MM.1S (cell line): ENCODE measurements at places on chromosomes 3 and 15.

GRCh38 chr15:80216141-80216540 lies 35.9 kb downstream of the CTXND1 start:
- no peak for DNase-seq

- DNase-seq: no peak
Observed at GRCh38 chr15:74050127-74050526, 32.2 kb downstream of the GOLGA6A start.

DNA sequence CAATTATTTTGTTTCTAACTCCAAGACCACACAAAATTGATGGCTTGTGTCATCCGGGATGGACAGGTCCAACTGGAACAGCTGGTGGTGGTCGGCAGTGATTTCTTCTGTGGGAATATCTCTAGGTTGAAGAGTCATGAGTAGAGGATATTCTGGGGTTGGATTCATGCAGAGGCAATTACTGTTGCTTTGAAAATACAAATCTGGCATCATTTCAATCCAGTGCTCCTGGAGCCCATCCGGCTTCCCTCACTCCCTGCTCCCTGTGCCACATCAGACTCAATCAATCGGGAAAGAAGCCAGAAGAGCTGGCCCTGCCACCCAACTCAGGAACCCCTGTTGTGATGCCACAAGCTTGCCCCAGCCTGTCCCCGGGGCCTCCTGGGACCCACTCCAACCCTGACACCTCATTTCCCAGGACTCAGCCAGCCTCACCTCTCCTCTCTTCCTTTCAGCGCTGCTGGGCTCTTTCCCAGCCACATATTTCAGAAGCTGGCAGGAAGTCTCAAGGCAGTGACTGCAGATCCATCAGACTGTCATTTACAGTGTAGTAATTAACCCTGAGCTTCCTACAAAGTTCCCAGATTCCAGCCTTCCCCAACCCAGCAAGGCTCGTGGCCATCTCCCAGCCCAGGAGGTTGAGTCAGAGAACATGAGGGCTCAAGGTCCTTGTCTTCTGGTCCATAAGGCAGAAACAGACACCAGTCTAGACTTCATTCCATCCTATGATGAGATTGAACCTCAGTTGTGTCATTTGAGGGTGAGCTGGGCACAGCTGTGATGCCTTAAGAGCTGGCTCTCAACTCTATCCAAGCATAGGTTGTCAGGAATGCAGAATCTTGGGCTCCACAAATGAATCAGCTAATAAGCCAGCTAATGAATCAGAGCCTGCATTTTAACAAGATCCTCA lies 114.0 kb downstream of the FAM174B start:
- DNase-seq: no peak

DNA sequence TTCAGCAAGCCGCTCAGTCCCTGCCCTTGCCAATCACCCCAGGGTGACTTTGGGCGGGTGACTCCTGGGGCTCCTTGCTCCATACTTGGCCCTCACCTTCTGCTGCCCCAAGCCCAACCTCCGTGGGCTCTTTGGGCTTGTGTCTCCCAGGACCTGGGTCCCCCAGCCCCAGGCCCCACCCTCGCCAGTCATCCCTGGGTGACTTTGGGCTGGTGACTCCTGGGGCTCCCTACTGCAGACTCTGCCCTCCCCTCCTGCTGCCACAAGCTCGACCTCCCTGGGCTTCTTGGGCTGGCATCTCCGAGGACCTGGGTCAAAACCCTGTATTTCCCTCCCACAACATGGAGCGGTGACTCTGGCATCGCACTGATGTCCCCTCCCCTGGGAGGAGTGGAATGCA lies 151.5 kb downstream of the GOLGA6L4 start:
- DNase-seq: no peak

DNA sequence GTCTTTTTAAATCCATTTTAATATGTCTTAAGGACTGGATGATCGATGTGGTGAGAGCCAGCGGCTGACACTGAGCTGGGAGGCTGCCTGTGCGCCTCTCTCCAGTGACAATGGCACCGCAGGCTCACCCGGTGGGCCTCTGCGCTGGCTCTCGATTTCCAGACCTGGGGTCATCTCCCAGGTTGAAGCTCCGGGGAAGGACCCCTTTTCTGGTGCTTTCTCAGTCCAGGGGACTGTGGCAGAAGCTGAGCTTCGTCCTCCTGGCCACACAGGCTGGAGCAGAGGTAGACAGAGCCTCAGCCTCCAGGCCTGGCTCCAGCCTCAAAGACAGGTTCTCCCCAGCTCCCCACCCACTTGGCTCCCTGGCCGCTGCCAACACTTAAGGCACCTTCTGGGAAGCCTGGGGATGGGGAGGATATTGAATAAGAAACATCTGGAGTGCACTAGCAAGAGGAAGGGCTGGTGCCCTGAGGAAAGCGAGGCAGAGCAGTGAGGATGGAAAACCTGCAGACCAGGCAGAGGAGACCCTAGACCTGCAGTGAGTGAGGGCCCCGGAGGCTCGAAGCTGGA lies 154.2 kb upstream of the SMAD3 start:
- DNase-seq: no peak

DNA sequence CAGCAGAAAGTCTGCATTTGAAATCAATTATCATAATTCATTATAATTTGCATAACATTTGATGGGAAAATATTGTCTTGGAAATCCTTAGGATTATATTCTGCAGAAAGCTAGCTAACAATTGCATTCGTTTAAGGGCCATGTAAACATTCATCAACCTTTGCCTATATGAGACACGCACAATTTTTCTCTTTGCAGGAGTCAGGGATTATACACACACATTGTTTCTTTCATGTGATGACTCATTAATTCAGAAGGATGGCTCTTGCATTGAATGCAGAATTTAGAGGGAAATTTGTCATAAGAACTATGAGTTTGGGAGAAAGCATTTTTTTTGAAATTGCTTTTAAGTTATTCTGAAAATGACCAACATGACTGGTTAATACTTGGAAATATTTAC lies 844.7 kb downstream of the DIPK2A start:
- DNase-seq: no peak

DNA sequence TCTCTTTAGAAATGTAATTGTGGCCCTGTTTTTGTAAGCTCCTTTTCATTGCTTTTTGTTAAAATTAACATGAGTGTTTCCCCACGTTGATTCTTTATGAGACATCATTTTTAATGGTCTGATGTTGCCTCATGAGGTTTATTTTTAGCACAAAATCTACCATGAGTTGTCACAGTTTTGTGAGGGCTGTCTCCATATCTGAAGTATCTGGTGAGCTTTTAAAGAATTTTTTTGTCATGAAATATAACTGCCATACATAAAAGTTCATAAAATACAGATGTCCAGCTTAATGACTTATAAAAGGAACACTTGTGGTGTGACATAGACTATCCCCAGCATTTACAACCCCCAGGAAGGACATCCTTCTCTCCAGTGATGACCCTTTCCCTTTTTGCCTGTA lies 34.3 kb upstream of the CEMIP start:
- DNase-seq: no peak

- peak; percentile 74 for DNase-seq
Observed at GRCh38 chr3:126355777-126356372, 1.3 kb downstream of the KLF15 start.

GRCh38 chr15:72146934-72147333 lies 28.7 kb downstream of the SENP8 start:
- no peak for DNase-seq

DNA sequence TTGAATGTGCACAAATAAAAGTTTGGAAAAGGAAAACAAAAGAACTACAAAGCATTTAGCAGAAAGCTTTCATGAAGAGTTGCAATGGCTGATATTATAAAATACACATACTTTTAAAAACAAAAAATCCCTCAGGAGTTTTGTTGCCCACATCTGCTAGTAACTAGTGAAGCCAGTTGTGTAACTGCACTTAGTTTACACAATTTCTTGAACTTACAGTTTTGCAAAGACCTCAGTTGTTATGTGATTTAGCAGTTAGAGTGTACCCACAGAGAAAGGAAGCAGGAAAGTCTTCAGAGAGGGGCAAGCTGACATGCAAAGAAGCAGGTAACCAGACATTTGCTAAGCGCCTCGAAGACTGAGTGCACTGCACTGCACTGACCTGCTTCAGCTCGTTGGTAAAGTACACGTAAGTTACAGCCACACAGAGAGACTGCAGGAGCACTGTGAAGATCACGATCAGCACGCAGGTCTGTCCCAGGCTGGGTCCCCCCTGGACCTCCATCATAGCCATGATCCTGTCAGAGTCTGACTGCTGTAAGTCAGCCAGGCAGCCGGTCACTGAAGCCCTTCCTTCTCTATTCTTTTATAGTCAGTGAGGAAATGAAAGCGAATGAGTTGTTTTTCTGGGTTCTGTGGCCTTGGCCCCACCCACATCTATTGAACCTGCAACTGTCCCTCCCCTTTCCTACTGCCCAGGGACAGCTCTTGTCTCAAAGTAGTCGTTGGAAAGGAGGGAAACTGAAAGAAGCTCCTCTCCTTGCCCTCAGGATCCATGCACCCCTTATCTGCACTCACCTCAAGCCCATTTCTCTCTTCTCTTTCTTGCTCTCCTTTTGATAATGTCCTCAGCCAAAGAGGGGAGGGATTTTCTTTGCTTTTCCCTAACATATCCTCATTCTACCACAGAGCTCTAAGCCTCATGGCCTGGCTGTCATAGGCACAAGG lies at the start of gene TNFSF10:
TNFSF10 (minus strand) TSS at position 560 of the 948 bp plus-strand sequence; CDS start at position 514, 46 bp downstream.
- peak; percentile 90 for DNase-seq

- DNase-seq: no peak
Observed at GRCh38 chr3:161177991-161178390, 43.1 kb upstream of the NMD3 start.

GRCh38 chr3:23377928-23378672 lies 175.0 kb downstream of the UBE2E2 start:
- peak; percentile 48 for DNase-seq

GRCh38 chr15:89649716-89650115 lies 5.6 kb downstream of the KIF7 start:
- no peak for DNase-seq

DNA sequence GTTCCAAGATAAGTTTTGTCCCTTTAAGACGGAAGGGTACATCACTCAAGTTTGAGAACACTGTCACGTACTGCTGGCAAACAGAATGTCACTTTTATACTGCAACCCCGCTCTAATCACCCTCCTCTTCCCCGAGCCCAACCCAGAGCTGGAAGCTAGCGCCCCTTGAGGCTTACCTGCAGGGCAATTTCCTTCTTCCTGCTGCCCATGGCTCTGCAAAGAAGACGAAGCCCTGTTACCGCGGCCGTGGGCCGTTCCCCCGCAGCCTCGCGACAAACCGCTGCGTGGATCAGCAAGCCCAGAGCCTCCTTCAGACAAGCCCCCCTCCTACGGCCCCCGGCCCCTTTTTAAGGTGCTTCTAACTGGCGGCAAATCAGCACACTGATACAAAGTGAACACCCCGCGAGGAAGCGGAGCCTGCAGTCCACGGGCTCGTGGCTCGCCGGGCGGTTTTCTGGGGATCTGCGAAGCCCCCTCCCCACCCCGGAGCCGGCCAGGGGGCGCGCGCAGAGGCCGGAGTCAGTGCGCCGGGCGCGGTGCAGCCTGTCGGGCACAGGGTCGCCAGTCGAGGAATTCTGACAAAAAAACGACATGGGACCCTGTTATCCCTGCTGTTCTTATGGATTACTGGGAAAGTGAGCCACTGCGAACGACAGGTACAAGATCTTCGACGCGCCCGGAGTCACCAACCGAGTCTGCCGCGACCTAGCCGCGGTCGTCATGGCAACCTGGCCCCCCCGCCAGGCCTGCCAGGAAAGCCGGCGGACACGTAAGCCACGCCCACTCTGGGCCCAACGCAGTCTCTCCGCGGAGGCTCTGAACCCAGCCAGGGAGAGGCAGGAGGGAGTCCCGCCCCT lies at the start of gene NME9:
NME9 (minus strand) TSS at position 725 of the 857 bp plus-strand sequence; CDS start at position 209, 516 bp downstream.
- peak; percentile 85 for DNase-seq
